ENCODE measurements at places on chromosomes 7 and 10.
A peak's percentile ranks its signal among the peaks of the same experiment; 100 is the strongest.

GRCh38 chr7:39379416-39379815, 186.8 kb upstream of the YAE1 start:
- DNase-seq: no peak

DNA sequence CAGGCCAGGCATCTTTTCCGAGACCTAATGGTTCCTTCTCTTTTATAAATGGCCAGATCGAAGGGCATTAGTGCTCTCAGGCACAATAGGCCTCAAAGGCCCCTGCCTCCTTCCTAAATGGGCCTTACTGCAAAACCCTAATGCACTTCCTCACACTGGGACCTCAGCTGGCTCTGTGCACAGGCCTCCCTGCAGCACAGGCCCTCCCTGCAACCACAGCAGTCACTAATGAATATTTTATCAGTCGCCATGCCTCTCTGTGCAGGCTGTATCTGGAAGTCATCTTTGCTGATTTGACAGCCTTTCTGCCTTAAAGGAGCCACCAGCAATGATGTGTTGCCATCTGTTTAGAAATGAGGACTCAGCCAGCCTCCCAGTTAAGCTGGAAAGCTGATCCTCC, 54.9 kb upstream of the SDK1 start:
- DNase-seq: no peak

GRCh38 chr10:71727105-71727737, 7.6 kb upstream of the C10orf105 start:
- DNase-seq: peak; percentile 59

GRCh38 chr7:77458786-77459185, 42.6 kb upstream of the GSAP start:
- DNase-seq: no peak

DNA sequence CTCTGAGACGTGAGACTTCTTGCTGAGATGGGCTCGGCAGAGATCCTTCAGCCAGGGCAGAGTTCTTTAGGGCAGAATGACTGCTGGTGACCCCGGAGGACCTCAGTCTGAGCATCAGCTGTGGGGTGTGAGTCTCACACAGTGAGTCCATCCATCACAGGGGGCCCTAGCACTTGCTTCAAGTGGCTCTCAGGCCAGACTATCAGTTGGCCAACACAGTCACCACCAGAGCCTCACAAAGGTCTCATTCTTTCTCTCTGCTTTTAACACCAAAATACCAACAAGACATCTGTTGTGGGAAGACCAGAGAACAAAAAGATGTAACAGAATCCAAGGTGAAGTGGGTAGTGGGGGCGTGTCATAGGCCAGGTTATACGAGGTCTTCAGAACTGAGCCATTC, 345.6 kb upstream of the NRP1 start:
- DNase-seq: no peak

DNA sequence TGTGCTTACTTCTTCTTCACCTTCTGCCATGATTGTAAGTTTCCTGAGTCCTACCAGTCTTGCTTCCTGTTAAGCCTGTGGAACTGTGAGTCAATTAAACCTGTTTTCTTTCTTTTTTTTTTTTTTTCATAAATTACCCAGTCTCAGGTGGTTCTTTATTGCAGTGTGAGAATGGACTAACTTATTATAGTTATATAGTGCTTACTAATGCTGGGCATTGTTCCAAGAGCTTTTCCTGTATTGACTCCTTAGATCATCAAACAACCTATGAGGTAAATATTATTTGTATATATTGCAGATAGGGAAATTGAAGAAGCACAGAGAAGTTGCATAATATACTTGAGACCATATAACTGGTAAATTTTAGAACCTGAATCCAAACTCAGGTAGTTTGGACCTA, 98.1 kb downstream of the MBL2 start:
- DNase-seq: no peak

GRCh38 chr10:4568731-4569130, 257.3 kb upstream of the AKR1E2 start:
- DNase-seq: no peak

DNA sequence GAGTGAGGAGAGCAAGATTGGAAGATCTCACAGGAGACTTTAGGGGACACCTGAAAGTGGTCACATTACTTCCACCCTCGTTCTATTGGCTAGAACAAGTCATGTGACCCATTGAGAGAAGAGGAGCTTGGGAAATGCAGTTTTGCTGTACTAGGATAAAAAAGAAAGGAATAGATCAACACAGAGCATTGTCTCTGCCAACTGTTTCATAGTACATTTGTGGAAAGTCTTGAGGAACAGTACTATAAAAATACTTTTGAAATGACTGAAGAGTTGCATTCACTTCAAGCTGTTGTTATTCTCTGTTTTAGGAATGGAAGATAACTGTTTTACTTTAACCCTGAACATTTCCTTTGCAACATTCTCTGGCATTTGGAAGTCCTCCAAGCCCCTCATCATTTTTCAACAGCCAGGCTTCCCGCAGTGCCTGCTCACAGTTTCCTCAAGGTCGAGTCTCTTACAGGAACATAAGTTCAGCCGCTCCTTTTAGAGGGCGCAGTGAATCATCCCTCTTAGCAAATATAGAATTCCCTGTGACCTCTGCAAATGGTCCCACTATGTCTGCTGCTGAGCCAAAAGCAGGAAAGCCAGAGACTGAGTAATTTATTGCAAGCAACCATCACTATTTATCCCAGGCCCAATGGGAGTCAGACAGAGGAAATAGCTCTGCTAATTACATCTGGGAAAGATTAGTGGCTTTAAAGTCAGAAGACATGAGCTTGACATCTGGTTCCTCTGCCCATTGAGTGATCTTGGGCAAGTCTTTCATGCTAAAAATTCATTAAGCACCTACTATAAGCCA, 40.7 kb downstream of the MRPL32 start:
- no peak for DNase-seq

Data from activated CD4-positive, CD25-positive, alpha-beta regulatory T cell treated with anti-CD3 and anti-CD28 coated beads, Interleukin-2, amount 50 U/mL, for 72 hours (primary cell).